ENCODE measurements at places on chromosomes 4 and X.
A peak's percentile ranks its signal among the peaks of the same experiment; 100 is the strongest.

DNA sequence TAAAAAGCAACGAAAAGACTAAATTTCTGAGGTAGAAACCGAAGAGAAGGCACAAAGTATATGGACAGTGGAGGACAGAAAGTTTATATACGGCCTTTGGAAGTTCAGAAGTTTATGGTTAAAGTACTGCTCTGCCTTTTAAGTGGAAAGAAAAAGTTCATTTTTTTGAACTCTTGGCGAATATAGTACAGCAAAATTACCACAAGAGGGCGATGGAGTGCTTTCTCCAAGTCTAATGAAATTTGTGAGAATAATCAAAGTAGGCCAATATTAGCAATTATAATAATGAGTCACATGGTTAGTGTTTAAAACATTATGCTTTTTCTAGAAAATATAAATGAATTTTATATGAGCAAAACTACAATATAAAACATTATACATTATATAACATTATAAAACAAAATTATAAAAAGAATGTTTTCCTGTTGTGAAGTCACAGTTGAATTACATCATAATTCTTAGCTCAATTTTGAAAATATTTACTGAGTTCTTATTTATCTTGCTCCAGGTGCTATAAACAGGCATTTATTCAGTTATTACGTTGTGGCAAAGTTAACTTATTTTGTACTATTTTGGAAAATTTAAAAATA, 136.2 kb upstream of the BMPR1B start:
- DNase-seq = peak; percentile 73

DNA sequence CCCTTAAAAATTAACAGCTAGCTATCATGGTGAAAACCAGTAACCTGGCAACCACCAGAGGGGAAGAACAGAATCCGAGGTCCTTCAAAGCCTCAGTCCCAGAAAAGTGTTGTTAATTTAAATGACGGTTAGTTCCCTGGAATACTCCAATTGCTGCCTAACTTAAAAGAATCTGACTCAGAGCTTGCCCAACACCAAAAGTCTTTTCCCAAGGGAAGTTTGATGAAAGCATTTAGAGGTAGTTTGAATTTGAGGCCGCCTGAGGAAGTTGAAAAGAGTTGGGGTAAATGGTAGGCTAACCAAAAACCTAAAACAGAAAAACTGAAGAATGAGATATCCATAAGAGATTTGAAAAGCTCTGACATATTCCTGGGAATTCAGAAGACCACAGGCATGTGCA, 46.6 kb downstream of the IL13RA2 start:
- DNase-seq = peak; percentile 36

- no peak for DNase-seq
Measured at GRCh38 chr4:70754470-70754869, 32.7 kb downstream of the RUFY3 start.

GRCh38 chr4:155377276-155377675, 511 bp upstream of the MAP9 start:
- peak; percentile 23 for DNase-seq

GRCh38 chr4:176043838-176044588, 21.6 kb upstream of the WDR17 start:
- no peak for DNase-seq

DNA sequence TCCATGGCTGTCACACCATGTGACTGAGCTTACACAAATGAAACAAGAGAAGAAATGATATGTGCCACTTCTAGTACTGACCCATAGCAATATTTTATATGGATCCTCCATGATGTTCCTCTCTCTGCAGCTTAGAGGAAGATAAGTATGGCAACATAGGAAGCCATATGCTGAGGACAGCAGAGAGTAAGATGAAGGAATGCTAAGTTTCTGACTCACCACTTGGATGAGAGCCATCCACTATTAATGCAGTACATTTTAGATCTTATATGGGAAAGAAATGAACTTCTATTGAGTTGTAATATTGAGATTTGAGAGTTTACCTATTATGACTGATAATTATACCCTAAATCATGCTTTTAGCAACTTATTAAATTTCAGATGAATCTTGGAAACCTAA, 386.9 kb upstream of the MAOA start:
- DNase-seq = peak; percentile 2

DNA sequence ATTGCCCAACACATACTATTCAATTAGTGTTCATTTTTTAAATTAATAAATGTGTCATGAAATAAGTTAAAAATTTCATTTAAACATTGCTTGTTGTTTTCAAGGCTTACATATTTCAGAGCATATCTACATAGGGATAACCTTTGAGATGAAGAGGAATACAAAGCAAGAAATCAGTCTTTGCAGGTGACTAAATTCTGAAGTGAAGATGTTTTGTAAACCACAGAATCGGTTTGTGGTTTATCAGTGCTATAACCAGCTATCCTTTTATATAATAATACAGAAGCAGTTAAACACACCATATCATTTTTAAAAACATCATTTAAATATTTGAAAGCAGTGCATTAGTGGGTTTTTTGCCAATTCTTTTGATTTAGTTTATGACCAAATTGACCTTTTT, 26.9 kb downstream of the FAM241A start:
- DNase-seq = no peak

Data from cardiac fibroblast (primary cell).